ENCODE measurements at places on chromosomes 12 and 14. TPM values are rescaled to one million over a fixed set of nuclear protein-coding genes. Genes with fewer than 3 reads are reported as not detected.
A peak's percentile ranks its signal among the peaks of the same experiment; 100 is the strongest.

- H3K36me3 ChIP-seq = no peaks in the 10 kb centered on the region
- no peak for DNase-seq
- H3K27ac ChIP-seq = no peak overlapping the region
- H3K27me3 ChIP-seq = no peaks in the 10 kb centered on the region
- peaks cover 6% of the 10 kb centered on the region for H3K4me1 ChIP-seq
Observed at GRCh38 chr14:91256661-91257060, 12.2 kb upstream of the GPR68 start.

- H3K4me1 ChIP-seq = peaks cover 23% of the 10 kb centered on the region
- peak overlapping the region; percentile 64 for H3K27ac ChIP-seq
- peak; percentile 97 for DNase-seq
- no peaks in the 10 kb centered on the region for H3K36me3 ChIP-seq
Observed at GRCh38 chr12:120100630-120101029, 15.9 kb downstream of the RAB35 start.

GNG2 gene
- polyA plus RNA-seq = 14.0 TPM

- H3K4me3 ChIP-seq = no peak overlapping the region
- H3K27me3 ChIP-seq = no peaks in the 10 kb centered on the region
- no peaks in the 10 kb centered on the region for H3K4me1 ChIP-seq
- H3K27ac ChIP-seq = peak overlapping the region; percentile 72
- DNase-seq = no peak
Observed at GRCh38 chr12:47752552-47752951, 6.1 kb downstream of the RAPGEF3 start.

Data from adrenal gland (tissue), 19 donors.